ENCODE measurements at places on chromosomes 13 and 19.
A peak's percentile ranks its signal among the peaks of the same experiment; 100 is the strongest.

DNA sequence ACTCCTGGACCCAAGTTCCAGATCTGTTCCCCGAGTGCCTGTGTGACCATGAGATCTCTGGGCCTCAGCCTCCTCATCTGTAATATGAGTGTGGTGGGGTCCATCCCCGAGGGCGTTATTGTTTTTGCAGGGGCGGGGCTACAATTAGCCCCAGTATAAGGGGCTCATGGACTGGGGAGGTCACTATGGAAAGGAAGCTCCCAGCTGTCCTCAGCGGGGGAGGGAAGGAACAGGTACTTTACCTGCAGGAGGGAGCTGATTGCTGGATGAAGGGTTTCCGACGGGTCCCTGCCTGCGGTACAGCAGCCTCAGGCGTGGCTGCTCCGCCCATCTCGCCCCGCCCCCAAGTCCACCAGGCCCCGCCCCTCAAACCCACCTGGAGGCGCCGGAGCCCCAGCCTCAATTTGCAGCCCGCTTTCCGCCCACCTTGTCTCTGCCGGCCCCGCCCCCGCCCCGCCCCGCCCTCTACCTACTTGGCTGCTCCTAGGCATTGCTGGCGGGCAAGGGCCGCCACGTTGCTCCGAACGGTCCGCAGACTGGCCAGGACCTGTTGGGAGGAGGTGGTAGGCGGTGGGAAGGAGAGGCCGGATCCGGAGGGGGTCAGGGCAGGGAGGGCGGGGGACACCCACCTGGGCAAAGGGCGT lies 5.5 kb downstream of the PDE4C start:
- DNase-seq, result no peak

GRCh38 chr19:2173767-2174577 lies 10.2 kb downstream of the DOT1L start:
- no peak for DNase-seq

DNA sequence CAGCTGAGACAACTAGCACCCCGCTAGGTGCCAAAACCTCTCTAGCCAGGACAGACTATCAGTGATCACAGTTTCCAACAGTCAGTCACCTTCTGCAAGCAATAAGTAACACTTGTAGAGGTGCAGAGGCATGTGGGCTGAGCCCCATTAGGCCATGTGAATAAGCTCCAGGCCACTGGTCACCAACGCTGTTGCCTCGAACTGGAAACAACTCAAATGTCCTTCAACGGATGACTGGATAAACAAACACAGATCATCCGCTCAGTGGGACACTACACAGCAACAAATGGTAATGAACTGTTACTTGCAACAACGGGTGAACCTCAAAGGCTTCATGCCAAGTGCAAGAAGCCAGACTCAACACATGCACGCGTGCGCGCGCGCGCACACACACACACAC lies 27.5 kb upstream of the TMEM160 start:
- DNase-seq, result no peak

- DNase-seq, result no peak
Measured at GRCh38 chr19:13938301-13939064, at the start of gene PODNL1. PODNL1 (minus strand) TSS chr19:13938417; CDS start chr19:13938181, 236 bp downstream.

DNA sequence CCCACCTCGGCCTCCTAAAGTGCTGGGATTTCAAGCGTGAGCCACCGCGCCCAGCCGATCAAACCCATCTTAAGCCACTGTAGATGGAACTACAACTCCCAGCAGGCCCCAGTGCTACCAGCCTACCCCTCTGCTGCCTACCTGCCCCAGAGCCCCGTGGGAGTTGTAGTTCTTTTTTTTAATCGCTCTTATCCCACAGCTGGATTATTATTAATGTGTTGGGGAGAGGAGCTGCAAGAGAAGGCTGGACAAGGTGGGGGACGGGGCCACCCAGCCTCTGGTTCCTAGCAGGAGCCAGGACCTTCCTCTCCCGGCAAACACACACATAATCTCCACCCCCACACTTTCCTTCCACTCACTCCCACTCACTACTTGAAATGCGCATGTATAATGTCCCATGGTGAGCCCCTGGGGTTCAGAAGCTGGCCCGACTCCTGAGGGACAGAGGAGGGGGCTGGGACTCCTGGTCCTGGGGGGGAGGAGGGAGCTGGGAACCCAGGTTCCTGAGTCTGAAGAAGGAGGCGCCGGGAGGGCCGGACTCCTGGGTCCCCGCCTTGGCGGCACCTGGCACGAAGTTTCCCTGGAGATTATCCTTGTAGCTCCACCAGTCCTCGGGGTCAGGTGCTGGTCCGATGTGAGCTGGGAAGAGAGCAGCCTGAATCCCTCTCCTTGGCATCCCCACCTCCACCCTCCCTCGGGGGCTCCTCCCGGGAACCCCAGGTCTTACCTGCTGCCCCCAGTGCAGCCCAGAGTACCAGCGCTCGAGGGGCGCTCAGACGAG lies 958 bp downstream of the CA11 start:
- DNase-seq, result peak; percentile 35

DNA sequence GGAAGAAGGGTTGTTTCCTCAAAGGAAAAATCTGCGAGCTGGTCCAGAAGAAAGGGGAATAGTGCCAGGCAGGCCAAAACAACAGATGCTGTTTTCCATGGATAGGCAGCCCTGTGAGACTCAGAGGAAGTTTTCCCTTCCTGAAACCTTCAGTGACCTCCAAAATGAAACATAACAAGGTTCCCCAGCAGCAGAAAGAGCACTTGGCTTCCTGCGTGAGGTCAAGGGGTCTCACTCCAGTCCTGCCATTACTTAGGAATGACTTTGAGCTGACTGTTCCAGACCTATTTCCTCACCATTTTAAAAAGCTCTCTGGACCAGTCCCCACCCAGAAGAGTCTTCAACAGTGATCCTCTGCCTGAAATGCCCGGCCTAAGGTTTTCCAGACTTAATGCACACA lies 104.6 kb upstream of the IPO5 start:
- no peak for DNase-seq

GRCh38 chr13:86954341-86954740 lies 716.8 kb upstream of the SLITRK5 start:
- no peak for DNase-seq

DNA sequence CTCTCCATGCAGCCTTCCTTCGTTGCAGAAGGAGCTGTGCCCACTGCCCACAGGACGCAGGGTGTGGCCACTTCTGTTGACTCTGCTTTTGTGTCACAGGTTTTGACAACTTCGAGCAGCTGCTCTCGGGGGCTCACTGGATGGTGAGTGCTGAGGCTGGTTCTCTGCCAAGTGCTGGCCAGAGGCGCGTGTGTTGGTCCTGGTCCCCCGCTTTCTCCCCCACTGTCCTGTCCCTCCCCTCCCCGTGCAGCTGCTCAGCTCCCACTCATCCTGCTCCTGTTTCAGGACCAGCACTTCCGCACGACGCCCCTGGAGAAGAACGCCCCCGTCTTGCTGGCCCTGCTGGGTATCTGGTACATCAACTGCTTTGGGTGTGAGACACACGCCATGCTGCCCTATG lies 10.6 kb upstream of the PDCD2L start:
- DNase-seq, result no peak

DNA sequence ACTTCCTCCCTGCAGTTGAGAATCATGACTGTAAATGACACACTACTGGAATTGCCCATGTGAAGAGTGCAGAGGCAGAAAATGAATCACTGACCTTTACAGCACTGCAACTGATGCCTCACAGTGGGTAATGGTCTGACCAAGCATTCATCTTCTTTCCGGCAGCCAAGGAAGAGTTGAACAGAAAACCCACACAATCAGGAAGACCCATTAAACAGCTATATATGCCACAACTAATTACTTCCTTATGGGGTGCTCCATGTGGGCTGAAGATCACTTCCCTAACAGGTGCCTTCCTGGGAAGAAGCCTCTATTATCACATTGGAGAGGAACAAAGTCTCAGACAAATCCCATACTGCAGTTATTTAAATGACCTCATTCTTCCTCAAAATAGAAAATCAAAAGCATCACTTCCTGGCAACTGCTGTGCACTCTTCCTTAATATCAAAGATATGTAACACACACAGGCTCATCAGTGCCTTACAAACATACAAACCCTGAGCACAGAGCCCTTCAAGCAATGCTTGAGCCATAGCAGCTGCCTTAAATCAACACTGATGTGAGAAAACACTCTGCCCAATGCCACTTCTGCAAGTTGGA lies 45.8 kb downstream of the RUBCNL start:
- DNase-seq, result no peak

- no peak for DNase-seq
Measured at GRCh38 chr13:52758114-52758513, 18.5 kb upstream of the CNMD start.

DNA sequence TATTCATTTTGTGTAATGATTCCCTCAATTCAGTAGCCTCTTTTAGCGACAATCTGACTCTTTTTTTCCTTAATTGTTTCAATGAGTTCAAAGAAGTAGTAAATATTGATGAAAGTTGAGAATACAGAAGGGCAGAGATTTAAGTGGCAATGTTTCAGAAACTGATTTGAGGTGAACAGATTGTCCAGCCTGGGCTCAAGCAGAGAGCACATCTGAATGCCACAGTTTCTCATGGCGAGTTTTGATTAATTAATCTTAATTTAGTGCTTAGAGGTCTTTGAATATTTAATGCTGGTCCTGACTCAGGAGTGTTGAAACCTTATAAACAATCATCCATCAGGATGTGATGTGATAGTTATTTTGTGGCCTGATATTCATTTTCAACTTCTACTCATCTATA lies 890.7 kb upstream of the SLITRK6 start:
- no peak for DNase-seq

GRCh38 chr13:40787062-40787461 lies 2.3 kb upstream of the SLC25A15 start:
- no peak for DNase-seq

DNA sequence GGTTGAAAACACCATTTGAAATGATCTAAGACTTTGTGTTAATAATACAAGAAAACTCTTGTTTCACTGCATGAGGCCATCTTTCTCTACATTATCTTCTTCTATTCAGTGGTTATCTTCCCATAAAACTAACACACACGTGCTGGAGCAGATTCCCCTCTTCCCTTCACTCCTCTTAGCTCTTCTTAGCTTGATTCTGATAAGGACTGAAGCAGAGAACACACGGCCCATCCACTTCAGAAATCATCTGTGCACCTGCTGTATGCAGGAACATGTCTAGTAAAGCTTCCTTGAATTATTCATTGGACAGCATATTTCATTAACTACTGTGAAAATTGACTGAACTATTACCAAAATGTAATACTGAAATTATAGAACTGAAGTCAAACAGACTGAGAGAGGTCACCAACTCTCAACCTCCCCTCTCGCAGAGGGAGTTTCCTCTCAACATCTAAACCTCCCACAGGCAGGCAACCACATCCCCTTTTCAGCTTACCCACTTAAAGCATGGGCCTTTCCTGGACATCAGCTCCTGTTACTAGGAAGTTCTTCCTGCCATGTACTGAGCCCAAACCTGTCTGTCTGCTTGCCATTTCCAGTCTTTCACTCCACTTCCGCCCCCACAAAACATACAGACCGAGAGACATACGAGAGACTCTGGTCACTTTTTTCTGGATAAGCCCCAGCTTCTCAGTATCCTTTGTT lies 113.9 kb downstream of the CRYL1 start:
- no peak for DNase-seq

- no peak for DNase-seq
Measured at GRCh38 chr13:87975035-87975434, 303.9 kb downstream of the SLITRK5 start.

GRCh38 chr13:110525328-110526319 lies 35.9 kb downstream of the RAB20 start:
- DNase-seq, result no peak

- DNase-seq, result no peak
Measured at GRCh38 chr19:33391631-33392249, 18.2 kb downstream of the CEBPG start.

DNA sequence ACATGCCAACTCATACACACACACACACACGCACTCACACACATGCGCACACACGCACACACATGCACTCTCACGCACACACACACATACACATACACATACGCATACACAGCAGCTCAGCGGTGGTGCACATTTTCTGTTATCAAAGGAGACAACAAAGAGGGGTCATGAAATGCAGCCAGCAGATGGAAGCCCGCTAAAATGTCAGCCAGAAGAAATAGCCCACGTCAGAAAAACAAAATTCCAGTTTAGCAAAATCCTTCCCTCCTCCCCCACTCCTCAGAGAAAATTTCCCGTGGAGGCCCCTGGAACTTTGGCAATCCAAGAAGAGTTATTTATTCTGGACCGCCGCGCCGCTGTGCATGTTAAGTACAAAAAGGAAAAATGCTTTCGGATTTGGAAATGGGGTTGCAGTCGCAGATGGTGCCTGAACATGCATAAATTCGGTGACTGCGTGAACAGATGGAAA lies 114.6 kb upstream of the VSTM2B start:
- no peak for DNase-seq

DNA sequence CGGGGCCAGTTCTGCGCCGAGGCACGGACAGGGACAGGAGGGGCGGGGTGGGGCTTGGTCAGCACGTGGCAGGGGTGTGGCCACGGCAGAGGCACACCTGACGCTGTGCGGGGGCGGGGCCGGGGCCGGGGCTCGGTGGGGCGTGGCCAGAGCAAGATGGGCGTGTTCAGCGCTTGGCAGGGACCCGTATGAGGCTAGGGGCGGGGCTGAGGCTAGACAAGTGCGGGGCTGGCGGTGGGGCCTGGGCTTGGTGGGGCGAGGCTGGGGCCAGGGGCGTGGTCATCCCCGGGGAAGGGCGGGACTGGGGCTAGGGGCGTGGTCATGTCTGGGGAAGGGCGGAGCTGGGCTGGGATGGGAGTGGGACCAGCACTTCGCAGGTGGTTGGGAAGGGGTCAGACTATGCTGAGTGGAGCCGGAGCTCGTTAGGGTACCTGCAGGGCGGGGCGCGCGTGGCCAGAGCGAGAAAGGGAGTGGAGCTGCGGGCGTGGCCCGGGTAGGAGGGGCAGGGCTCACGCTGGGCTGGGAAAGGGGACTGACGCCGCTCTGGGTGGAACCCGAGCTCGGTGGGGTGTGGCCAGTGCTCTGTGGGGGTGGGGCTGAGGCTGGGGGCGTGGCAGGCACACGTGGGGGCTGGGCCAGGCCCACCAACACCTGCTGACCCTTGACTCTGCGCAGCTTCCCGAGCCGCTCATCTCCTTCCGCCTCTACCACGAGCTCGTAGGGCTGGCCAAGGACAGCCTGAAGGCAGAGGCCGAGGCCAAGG lies 12.8 kb downstream of the POLR2E start:
- DNase-seq, result peak; percentile 90

GRCh38 chr19:47348819-47349795 lies at the start of gene DHX34:
DHX34 (plus strand) TSS chr19:47349315; CDS start chr19:47353031, 3,716 bp downstream.
- peak; percentile 98 for DNase-seq
